Foreskin melanocyte (primary cell): ENCODE measurements at places on chromosomes 7 and 10.

DNA sequence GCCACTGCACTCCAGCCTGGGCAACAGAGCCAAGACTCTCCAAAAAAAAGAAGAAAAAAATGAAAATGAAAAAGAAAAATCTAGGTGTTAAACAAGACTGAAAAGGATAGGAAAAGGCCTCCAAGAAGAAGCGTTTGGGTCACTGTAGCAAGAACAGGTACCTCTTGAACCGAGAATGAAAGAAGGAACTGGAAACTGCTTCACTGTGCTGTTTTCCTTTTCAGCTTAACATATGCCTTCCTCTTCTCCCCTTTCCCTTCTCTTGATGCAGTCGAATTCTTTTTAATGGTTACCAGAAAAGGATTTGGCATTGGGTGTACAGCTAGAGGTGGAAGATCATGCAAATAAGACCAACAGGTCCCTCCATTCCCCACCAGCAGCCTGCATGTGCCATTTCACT, 28.1 kb downstream of the LRRC4 start:
- DNase-seq: no peak

DNA sequence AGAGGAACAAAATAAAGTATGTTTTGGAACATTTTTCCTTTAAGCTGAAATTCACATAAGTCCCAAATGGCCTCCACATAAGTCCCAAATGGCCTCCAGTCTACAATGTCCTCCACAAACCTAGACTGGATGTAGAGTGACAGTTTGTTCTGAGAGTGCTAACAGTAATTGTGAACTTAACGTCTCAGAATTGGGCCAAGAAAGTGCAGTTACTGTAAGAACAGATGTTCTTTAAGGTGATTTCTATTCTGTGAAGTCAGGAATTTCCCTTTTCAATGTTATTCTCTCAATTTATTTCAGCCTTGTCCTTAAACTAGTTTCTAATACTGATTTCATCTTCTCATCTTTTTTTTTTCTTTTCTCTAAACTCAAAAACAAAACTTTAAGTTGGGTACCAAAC, 188.7 kb upstream of the SEMA3E start:
- DNase-seq: no peak

DNA sequence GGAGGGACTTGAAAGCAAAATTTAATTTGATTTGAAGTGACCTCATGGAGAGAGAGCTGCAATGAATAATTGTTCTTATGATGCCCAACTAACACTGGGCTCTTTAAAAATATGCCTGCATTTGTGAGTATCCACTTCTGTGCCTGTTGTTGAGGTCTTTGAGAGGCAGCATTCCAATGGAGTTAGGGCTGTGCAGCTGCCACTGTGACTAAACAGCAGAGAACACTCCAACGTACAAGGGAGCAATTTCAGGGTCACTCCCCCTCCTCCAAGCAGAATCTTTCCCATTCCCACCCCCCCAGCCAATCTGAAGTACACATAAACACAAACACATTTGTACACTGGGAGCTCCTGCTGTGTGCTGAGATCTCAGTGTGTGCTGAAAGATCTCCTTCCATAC, 28.0 kb upstream of the GSAP start:
- DNase-seq: no peak

GRCh38 chr10:72354356-72355213, at the start of gene DNAJB12:
DNAJB12 (minus strand) TSS chr10:72354919; CDS start chr10:72354897, 22 bp downstream.
- DNase-seq: peak; percentile 95

DNA sequence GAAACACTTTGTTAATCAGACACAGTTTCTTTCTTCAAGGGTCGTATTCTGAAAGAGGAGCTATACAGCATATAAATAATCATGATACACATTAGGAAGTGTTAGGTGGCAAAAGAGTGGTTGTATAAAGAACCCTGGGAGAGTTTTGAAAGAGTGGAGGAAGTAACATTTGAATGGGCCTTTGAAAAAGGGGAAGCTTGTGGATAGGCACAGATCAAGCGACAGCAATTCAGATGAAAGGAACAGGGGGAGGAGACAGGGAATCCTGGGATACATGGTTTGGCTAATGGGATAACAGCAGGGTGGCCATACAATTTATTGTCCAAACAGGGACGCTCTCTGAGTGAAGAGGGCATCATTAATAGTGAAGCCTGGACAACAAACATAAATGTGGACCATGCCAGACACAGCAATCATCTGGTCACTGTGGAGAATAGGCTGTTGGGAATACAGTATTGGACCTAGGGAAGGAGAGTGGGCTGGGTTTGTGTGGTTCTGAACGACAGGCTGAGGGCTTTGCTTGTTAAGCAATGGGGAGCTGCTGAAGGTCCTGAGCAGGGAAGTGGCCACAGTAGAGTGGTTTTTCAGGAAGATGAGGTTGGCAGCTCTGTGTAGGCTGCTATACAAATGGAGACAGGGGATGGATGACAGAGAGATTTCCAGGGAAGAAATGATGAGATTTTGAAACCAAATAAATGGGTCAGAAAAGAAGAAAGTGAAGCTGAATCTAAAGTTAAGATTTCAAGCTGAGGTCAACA, 75.9 kb downstream of the ICA1 start:
- no peak for DNase-seq

DNA sequence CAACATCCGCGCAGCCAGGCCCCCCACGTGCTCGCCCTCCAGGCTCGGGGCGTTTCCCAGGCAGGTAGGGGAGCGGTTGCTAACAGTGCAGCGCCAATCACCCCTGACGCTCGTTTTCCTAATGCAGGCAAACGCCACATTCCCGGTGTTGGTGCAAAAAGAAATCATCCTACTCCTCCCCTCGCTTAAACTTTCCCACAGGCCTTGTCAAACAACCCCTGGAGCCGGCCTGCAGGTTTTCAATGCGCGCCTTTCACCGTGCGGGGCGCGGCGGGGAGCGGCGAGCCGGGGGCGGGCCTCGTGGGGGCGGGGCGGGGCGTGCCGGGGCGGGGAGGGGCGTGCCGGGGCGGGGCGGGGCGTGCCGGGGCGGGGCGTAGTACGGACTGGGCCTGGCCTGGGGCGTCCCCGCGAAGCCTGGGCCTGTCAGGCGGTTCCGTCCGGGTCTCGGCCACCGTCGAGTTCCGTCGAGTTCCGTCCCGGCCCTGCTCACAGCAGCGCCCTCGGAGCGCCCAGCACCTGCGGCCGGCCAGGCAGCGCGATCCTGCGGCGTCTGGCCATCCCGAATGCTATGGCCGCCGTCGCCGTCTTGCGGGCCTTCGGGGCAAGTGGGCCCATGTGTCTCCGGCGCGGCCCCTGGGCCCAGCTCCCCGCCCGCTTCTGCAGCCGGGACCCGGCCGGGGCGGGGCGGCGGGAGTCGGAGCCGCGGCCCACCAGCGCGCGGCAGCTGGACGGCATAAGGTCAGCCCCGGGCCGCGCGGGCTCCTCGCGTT, at the start of gene ECHDC3:
Gene ECHDC3 (plus strand): TSS at position 374 of the 770 bp plus-strand sequence. CDS start 195 bp downstream, at position 569.
- DNase-seq: peak; percentile 19

DNA sequence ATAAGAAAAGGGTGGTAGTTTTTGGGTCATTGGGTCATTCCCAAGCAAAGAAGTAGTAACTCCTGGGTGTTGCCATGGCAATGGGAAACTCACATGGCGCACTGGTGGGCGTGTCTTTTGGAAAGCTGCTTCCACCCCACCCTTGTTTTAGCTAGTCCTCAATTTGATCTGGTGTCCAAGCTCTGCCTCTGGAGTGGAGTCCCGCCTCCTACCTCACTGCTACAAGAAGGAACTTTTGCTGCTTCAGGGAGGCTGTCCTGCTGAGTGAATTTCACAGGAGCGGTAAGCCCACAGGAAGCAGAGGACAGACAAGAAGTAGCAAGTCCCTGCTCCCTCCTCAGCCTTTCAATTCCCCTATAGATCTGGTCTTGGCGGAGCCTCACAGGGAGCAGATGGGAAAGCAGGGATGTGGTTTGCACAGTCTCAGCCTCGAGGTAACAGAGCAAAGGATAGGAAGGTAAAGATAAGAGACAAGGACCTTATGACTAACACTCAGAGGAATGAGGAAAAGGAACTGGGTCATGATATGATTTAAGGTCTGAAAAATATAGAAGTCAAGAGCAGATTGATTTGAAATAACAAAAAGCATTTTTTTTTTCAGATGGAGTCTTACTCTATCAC, 700.3 kb downstream of the TNS3 start:
- no peak for DNase-seq
